ENCODE measurements at places on chromosomes 11 and 22. TPM values are rescaled to one million over a fixed set of nuclear protein-coding genes. Genes with fewer than 3 reads are reported as not detected.

NXPE4 gene
- not detected for total RNA-seq

PKDREJ gene
- total RNA-seq = not detected

RTCB gene
- 101 TPM for total RNA-seq

WT1 gene
- total RNA-seq = 0.24 TPM

LRRC4C gene
- not detected for total RNA-seq

DUSP8 gene
- total RNA-seq = 12.1 TPM

TRPC6 gene
- total RNA-seq = not detected

RAG2 gene
- not detected for total RNA-seq

CNGA4 gene
- total RNA-seq = 0.32 TPM

FAM180B gene
- total RNA-seq = not detected

VSIG10L2 gene
- not detected for total RNA-seq

SAA4 gene
- total RNA-seq = 2.6 TPM

MPZL3 gene
- total RNA-seq = 6.9 TPM

POLDIP3 gene
- 59.4 TPM for total RNA-seq

CADM1 gene
- total RNA-seq = 0.32 TPM

ARCN1 gene
- 83.8 TPM for total RNA-seq

C1QTNF5 gene
- not detected for total RNA-seq

PPP1R14B gene
- total RNA-seq = 334 TPM

IL10RA gene
- total RNA-seq = 0.05 TPM

WNT11 gene
- not detected for total RNA-seq

SULT4A1 gene
- 7.9 TPM for total RNA-seq

HIC2 gene
- 7.7 TPM for total RNA-seq

MUC6 gene
- 4.6 TPM for total RNA-seq

NCAPD3 gene
- 78.2 TPM for total RNA-seq

DEFB131B gene
- not detected for total RNA-seq

GTSE1 gene
- 48.0 TPM for total RNA-seq

OR51S1 gene
- total RNA-seq = not detected

MMP27 gene
- total RNA-seq = not detected

GLYATL2 gene
- total RNA-seq = 0.91 TPM

EMID1 gene
- 2.4 TPM for total RNA-seq

INSC gene
- not detected for total RNA-seq

RABL2B gene
- 39.9 TPM for total RNA-seq

CD3D gene
- not detected for total RNA-seq

RAC2 gene
- 21.0 TPM for total RNA-seq

VSTM5 gene
- total RNA-seq = 0.71 TPM

PAMR1 gene
- not detected for total RNA-seq

GP1BB gene
- total RNA-seq = not detected

ALKBH8 gene
- 6.8 TPM for total RNA-seq

OR4D5 gene
- total RNA-seq = not detected

FGF19 gene
- 0.73 TPM for total RNA-seq

ROM1 gene
- 1.6 TPM for total RNA-seq

ARFGAP2 gene
- 108 TPM for total RNA-seq

ARFIP2 gene
- total RNA-seq = 72.2 TPM

OR51V1 gene
- total RNA-seq = not detected

XKR3 gene
- total RNA-seq = not detected

CSTF3 gene
- total RNA-seq = 51.1 TPM

MS4A10 gene
- not detected for total RNA-seq

POU2AF3 gene
- total RNA-seq = 3.4 TPM

ZP1 gene
- not detected for total RNA-seq

RAB36 gene
- total RNA-seq = 2.1 TPM

OR5B21 gene
- total RNA-seq = not detected

Measured in Calu3 (cell line).